HepG2 (cell line): ENCODE measurements at places on chromosomes 16 and 17.

GRCh38 chr17:68832109-68832802 is 122.9 kb downstream of the ABCA8 start:
- no peak for DNase-seq

DNA sequence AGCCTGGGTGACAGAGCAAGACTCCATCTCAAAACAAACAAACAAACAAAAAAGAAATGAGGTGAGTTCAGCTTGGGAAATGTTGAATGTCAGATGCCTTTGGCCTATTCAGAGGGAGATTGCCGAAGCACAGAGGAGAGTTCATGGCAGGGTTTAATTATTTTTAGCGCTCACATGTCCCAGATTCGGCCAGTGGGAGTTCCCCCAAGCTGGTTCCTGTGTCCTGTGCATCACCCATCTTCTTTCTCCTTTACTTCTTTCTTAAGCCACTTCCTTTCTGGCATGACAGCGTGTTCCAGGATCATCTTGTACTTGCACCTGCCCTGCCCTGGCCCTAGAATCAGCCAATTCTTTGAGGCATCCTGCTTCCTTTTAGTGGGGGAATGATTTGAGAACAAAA is 9.2 kb downstream of the MPV17L start:
- DNase-seq = no peak

DNA sequence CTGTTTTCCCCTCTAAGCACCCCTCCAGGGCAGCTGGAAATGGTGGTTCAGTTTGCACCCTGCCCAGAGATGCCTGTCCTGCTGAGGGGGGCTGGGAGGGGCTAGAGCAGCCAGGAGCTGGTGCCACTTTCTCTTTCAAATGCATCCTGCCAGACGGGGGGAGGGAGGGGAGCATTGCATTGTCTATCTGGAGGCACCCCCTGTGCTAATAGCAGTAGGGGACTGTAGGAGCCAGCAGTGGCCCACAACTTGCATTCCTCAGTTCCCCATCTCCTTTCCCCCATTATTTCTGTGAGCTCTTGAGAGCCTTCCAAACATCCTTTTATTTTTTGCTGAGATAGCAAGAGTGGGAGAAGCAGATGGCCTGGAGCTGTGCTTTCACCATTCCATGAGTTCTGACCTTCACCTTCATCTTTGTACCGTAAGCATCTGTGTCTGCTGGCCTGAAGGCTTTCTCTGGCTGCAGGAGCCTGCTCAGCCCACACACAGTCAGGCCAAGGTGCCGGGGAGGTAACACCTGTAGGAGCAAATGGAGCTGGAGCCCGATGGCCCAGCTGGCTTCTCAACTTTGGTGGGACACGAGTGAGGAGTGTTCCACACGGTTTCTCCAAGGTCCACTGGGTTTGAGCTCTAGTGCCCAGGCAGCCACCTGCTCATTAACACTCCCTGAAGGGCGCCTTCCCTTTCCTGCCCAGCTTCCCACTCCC is 5.2 kb downstream of the WFDC1 start:
- no peak for DNase-seq

GRCh38 chr17:30263552-30264333 is 28.0 kb downstream of the BLMH start:
- DNase-seq = no peak

- DNase-seq = no peak
These were observed 7.9 kb downstream of the ACLY start for GRCh38 chr17:41910701-41911391.

DNA sequence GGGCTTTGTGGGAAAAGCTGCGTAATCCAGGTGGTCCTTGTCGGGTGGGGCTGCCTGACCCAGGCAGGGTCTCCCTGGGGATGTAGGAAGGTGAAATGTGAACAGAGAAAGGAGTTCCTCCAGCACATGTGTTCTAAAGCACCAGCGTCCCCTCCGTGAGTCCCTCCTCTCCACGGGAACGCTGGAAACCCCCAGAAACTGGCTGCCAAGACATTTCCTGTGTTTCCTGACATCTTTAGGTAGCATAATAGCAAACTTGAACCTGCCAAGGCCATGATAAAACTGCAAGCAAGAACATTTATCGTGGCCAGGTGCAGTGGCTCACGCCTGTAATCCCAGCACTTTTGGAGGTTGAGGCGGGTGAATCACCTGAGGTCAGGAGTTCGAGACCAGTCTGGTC is 12.6 kb upstream of the PYDC1 start:
- DNase-seq = no peak

DNA sequence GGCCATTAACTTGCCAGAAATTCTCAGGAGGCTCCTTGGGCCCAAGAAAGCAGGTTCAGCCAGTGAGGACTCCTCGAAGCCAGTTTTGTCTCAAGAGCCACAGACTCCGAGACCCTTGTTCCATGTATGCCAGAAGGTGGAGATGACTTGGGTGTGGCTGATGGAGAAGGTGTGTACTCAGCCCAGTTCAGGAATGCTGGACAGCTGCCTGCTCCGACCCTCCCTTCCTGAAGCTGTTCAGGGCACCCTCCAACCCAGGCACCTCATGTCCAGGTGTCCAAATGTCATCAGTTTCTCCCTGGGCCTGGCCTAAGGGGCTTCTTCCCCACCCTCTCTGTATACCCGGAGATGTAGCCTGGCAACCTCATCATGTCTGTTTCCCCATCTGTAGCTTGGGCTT is 40.2 kb downstream of the NOG start:
- DNase-seq = no peak

DNA sequence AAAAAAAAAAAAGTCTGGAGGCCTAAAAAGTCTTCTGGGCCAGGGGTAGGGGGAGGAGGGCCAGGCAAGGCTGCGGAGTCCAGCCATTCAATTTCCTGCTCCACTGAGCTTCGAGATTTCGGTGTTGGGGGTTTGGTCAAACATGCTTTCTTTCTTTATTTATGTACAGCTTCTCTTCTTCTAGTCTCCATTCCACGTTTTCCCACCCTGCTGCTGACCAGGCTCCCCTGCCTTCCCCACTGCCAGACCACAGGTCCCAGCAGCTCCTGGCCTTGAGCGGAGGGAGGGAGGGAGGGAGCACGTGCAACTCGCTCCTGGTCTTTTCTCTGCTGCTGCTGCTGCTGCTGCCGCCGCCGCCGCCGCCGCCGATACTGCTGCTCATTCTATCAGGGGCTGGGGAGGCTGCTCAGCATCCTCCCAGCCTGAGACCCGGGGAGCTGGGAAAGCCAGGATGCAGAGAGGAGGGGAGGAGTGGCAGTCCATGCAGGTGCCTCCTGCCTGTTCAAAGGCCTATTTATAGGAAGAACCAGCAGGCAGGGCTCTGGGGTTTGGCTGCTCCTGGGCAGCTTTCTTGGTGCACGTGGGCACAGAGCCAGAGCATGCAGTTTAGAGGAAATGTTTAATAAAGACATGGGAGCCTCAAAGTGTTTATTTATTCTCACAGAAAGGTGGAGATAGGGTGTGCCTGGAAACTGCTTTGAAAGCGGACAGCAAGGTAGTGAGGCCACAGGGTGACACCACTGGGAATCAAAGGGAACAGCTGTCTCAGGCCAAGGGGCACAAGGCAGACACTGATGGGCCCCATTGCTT is 23.4 kb upstream of the ZFHX3 start:
- DNase-seq = peak; percentile 61

- no peak for DNase-seq
These were observed 496.8 kb downstream of the XYLT1 start for GRCh38 chr16:16973707-16974591.

DNA sequence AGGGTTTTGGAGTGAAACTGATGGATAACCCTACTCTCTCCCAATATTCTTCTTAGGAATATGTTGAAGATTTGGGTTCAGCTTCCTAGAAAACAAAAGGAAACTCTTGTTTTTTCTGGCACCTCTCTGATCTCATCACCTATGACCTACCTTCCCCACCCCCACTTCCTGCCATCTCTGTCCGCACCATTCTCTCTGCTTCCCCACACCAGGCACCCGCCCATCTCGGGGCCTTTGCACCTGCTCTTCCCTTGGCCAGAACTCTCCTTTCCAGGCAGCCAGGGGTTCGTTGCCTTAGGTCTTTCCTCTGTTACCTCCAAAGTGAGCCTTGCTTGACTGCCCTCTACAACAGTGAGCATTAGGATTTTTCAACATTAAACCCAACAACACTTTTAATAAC is 159.7 kb downstream of the IRX3 start:
- no peak for DNase-seq

DNA sequence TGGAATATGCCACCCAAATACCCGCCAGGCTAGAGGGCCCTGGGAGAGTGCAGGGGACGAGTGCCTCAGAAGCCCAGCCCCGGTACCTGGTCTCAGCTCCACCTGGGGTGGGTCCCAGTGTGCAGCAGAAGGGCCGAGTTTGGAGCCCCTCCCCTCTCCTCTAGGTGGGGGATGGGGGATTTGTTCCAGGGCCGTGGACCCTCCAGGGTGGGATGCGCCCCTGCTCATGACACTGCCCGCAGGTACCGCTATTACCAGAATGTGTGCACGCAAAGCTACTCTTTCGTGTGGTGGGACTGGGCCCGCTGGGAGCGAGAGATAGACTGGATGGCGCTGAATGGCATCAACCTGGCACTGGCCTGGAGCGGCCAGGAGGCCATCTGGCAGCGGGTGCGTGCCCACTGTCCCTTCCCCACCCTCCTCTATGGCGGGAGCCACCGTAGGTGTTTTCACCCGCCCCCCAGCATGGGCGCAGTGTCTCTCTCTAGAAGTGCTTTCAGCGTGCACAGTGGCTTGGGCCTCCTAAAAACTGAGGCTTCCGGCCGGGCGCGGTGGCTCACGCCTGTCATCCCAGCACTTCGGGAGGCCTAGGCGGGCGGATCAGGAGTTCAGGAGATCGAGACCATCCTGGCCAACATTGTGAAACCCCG is 1.2 kb downstream of the NAGLU start:
- DNase-seq = no peak
